ENCODE measurements at places on chromosomes 12 and 14.

- DNase-seq = no peak
Observed at GRCh38 chr14:64787619-64788018, 83.4 kb downstream of the PLEKHG3 start.

GRCh38 chr12:15996948-15997347 lies 85.8 kb downstream of the DERA start:
- no peak for DNase-seq

GRCh38 chr14:39423793-39424192 lies 8.4 kb downstream of the FBXO33 start:
- no peak for DNase-seq

DNA sequence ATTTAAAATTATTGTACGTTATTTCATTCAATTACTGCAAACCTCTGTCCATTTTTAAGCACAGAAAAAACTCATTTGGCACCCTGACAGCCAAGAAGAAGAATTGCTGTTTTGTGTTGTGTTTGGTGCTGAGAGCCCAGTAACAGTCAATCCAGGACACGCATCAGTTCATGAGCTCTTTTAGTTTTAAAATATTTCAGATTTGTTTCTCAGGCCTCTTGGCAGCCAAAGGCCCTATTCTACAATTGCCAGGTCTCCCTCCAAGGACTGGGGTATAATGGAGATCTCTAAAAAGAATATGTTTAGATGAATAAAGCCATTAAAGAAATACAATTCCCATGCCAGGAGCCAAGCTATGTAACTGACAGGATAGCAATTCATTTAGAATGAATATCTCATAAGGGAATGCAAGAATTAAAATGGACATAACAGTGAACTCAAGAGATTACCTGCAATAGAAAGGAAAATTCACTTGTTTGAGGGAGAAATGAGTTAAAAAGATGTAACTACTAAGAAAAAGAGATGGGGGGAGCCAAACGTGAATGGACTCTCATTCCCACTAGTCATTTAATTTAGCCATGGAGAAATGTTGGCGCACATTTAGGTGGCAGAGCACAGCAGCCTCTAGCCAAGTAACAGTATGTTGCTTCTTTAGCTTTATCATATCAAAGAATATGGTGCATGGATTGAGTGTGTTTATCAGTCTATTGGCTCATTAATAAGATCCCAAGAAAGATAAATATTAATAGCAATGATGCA lies 140.6 kb upstream of the PELI2 start:
- DNase-seq = no peak

DNA sequence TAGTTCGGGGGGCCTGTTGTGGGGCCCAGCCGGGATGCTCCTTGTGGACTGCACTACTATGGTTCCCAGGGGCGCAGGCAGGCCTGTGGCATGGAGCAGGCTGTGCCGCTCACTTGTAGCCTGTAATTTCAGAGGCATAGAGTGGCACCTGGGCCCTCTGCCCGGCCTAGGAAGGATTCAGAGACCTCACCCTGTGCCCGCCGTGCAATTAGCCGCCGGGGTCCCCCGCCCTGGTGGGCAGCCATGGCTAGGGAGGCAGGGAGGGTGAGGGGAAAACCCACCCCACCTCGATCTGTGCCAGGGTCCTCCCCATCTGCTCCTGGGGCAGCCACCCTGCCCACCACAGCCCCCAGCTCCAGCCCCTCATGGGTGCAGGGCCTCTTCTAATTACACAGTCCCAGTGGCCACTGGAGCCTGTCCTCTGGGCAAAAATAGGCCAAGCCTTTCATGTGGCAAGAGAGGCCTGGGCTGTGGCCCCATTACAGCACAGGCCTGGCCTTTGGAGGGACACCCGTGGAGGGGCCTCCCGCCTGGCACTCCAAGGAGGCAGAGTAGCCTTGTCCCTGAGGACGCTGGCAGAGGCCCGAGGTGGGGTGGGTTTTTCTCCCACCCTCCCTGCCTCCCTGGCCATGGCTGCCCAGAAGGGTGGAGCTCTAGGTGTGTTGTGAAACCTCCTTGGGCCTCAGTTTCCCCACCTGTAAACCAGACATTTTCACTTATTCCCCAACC lies 5.3 kb upstream of the TMEM119 start:
- no peak for DNase-seq
